ENCODE measurements at places on chromosomes 5 and 9.

DNA sequence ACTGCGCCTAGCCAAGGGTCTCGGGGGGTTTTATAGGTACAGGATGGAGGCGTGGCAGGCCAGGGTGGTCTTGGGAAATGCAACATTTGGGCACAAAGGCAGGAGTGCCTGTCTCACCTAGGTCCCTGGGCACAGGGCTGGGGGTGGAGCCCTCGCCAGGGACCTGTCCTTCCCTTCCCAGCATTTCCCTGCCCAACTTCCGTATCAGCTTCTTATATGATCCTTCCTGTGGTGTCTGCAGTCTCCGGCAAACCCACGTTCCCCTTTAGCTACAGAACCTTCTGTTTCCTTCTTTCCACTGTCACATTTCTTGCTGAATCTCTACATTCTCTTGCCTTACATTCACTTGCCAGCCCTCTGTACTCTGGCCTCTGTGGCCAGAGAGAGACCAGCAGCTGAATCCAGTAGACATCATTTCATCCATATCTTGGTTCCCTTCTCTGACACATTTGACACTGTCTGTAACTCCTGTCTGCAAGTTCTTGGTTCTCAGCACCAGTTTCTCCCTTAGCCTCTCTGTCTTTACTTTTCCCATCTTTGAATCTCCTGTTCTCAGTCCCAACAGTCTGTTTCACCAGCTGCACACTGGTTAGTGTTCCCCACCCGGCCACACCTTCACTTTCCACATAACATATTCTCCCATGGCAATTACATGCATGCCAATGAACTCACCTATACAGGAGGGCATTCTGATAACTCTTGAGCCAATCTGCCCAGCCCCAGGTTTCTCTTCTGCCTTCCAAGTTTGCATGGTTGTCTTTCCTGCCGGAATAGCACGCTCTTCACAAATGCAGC lies 134.7 kb upstream of the ZNF608 start:
- no peak for DNase-seq

DNA sequence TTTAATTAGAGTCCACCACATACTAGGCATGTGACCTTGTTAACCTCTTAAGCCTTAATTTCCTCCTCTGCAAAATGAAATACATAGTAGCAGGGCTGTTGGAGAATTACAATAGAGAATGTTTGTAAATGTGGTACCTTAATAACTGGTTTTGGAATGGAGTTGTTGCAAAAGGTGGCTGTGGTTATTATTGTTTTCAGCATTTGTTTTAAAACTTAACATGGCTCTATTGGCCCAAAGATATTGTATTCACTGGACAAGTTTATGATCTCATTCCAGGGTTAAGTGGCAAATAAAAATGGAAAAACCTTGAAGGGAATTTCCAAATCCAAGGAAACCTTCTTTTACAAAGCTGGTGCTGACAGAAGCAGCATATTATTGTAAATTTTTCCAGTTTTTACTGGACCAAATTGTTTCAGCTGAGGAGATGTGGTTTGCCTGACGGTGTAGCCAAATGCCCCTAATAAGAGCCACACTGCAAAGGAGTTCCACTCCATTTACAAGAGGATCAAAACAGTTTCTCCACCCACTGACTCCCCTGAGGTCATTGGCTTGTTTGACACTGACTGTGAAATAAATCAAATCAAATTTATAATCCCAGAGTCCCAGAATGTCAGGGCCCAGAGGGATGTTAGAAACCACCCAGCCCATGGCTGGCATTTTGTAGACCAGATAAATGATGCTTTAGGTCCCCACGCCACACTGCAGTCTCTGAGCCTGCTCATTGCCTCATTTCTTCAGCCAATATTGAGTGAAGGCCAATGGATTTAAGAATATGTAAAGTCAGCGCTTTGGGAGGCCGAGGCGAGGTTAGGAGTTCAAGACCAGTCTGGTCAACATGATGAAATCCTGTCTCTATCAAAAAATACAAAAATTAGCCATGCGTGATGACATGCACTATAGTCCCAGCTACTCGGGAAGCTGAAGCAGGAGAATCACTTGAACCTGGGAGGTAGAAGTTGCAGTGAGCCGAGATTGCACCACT lies 45.2 kb downstream of the ADRA1B start:
- DNase-seq = no peak

GRCh38 chr5:166535641-166536040 lies 1755.8 kb upstream of the WWC1 start:
- no peak for DNase-seq

- DNase-seq = no peak
These were observed 54.5 kb downstream of the STK10 start for GRCh38 chr5:172133359-172134029.

Data from activated T-helper 2 cell treated with anti-CD3 and anti-CD28 coated beads, Interferon-gamma antibody, Interleukin-2, Interleukin-4, amounts not matched to agents 10 μg/mL and 5 μg/mL and 100 μg/mL, durations not matched to agents 14 hours and 24 hours and 36 hours (primary cell).